ENCODE measurements at places on chromosomes 3 and 15. TPM values are rescaled to one million over a fixed set of nuclear protein-coding genes. Genes with fewer than 3 reads are reported as not detected.

- H3K27me3 ChIP-seq = no peaks in the 10 kb centered on the region
- H3K4me1 ChIP-seq = peaks cover 39% of the 10 kb centered on the region
- no peak overlapping the region for H3K27ac ChIP-seq
- peak; percentile 63 for DNase-seq
Observed at GRCh38 chr3:50620820-50621219, 3.9 kb downstream of the MAPKAPK3 start.

GRCh38 chr3:107676469-107677309, 153.9 kb downstream of the BBX start:
- no peaks in the 10 kb centered on the region for H3K36me3 ChIP-seq
- H3K4me3 ChIP-seq = no peak overlapping the region

GRCh38 chr3:133881939-133882825, 13.5 kb downstream of the RAB6B start:
- DNase-seq = peak; percentile 10
- no peak overlapping the region for H3K27ac ChIP-seq
- H3K4me3 ChIP-seq = no peak overlapping the region
- H3K4me1 ChIP-seq = no peaks in the 10 kb centered on the region
- H3K27me3 ChIP-seq = no peaks in the 10 kb centered on the region

ACKR4 gene
- total RNA-seq = 25.0 TPM

- peak; percentile 28 for DNase-seq
- H3K27ac ChIP-seq = no peak overlapping the region
- no peaks in the 10 kb centered on the region for H3K36me3 ChIP-seq
- no peaks in the 10 kb centered on the region for H3K27me3 ChIP-seq
- H3K4me1 ChIP-seq = no peaks in the 10 kb centered on the region
- no peak overlapping the region for H3K4me3 ChIP-seq
Observed at GRCh38 chr3:33883951-33884561, 85.6 kb downstream of the PDCD6IP start.

GRCh38 chr3:172437713-172438112, 10.5 kb downstream of the GHSR start:
- H3K4me1 ChIP-seq = no peaks in the 10 kb centered on the region
- H3K36me3 ChIP-seq = no peaks in the 10 kb centered on the region
- H3K27ac ChIP-seq = no peak overlapping the region
- no peak overlapping the region for H3K4me3 ChIP-seq
- peaks cover 49% of the 10 kb centered on the region for H3K27me3 ChIP-seq

GRCh38 chr3:116070061-116070460, 375.2 kb downstream of the LSAMP start:
- DNase-seq = no peak
- H3K27ac ChIP-seq = no peak overlapping the region
- no peaks in the 10 kb centered on the region for H3K27me3 ChIP-seq
- H3K4me3 ChIP-seq = no peak overlapping the region
- no peaks in the 10 kb centered on the region for H3K4me1 ChIP-seq

DUOXA2 gene
- total RNA-seq = not detected

DNA sequence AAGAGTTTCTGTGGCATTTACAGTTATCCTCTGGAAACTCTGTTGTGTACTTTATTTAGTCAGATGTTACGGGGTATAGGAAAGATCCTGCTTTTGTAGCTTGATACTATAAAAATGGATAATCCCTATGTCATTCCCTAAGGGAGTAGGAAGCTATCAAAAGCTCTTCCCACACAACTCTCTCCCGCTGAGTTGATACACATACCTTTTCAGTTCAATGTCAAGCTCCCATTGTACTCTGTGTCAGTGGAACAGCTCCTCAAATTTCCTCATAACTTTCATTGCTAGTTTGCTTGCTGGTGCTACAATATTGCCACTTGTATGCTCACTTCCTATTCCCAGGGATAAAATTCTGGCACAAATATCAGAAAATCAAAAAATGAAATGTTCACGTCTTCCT, 893.3 kb upstream of the GBE1 start:
- H3K4me3 ChIP-seq = no peak overlapping the region
- no peak for DNase-seq
- H3K27ac ChIP-seq = no peak overlapping the region
- no peaks in the 10 kb centered on the region for H3K27me3 ChIP-seq
- H3K36me3 ChIP-seq = no peaks in the 10 kb centered on the region

MFGE8 gene
- 355 TPM for total RNA-seq

DNA sequence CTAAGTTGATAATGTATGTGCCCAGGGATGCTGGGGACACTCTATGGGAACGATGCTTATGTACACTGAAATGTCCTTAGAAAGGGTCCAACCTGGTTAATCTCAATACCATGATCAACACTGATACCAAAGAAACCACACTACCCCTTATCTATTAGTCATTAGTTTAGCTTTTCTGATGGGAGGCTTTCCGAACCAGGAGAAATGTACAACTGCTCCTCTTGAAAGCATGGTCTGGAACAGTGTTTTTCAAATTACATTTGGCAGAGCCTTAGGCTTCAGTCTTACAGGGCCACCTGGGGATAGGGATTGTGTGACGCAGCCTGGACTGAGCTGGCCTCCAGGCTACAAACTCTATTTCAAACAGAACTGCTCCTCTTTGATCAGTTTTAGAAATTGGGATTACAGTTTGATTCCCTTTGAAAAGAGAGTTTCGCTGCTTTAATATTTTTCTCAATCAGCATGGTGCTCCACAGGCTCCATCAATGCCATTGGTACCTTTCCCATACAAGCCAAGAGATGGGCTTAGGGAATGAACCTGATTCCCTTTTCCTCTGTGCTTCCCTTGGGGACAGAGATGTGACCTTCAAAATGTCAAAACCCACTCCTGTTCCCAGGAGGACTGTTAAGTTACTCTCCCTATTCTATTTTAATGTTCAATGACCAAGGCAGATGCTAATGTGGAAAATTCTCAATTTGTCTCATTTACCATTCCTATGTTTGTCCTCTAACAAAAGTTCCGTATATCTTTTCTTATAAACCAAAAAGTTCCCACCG, 296.0 kb upstream of the ADAMTS9 start:
- no peak overlapping the region for H3K27ac ChIP-seq
- DNase-seq = no peak
- no peaks in the 10 kb centered on the region for H3K36me3 ChIP-seq

XCR1 gene
- not detected for total RNA-seq

- no peak overlapping the region for H3K27ac ChIP-seq
- H3K36me3 ChIP-seq = no peaks in the 10 kb centered on the region
- DNase-seq = peak; percentile 31
- H3K4me3 ChIP-seq = no peak overlapping the region
Observed at GRCh38 chr3:135516143-135516542, 449.4 kb upstream of the PPP2R3A start.

GRCh38 chr3:15009167-15009566, 55.9 kb downstream of the MRPS25 start:
- H3K36me3 ChIP-seq = peaks cover 8% of the 10 kb centered on the region
- no peak overlapping the region for H3K27ac ChIP-seq
- H3K4me3 ChIP-seq = no peak overlapping the region
- H3K4me1 ChIP-seq = peaks cover 12% of the 10 kb centered on the region
- H3K27me3 ChIP-seq = no peaks in the 10 kb centered on the region

DNA sequence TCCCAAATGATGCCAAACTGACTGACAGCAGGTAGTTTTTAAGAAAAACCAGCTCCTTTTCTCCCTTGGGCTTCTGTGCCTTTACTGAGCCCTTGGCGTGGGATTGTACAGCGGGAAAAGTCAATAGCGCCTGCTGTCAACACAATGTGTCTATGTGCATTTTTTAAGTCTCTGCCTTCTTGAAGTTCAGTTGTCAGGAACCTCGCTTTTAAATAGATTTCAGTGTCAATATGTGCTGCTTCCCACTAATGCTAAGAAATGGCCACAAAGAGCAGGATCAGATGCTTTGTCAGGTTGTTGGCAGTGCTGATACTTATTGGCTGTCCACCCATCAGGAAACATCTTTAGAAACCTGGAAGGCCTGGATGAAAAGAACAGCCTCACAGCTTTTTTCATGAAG, 424.4 kb downstream of the C3orf38 start:
- no peak overlapping the region for H3K4me3 ChIP-seq
- H3K4me1 ChIP-seq = no peaks in the 10 kb centered on the region
- H3K27me3 ChIP-seq = no peaks in the 10 kb centered on the region
- no peak overlapping the region for H3K27ac ChIP-seq

ACP3 gene
- total RNA-seq = 0.51 TPM

DNA sequence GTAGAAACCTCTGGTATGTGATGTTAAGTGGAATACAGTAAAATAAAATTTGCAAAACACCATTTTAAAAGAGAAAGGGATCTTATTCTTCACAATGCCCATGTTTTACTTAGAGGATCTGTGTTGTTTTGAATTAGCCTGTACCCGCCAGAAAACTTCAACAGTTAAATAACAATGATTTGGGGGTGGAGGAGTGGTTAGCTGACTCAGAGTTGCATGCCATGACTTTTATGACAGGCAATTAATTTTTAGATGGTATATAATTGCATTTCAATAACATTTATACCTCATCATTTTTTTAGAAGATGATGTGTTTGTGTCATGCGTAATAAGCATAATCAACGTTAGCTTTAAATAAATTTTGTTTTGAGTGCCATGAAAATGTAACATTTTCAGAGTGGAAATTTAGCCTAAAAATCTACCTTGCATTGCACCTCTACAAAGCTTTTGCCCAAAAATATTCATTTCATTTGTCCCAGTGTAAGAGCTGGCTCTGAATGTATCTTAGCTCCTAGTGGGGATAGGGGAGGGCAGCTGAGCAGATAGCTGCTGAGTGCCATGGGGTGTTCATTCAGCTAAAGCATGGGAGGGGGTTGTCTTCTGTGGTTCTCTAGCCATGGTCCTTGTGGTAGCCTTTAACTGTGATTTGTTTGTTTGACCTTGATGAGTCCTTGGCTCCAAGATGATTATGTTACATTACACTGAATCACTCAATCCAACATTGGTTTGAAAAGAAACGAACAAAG, 379.8 kb downstream of the LPP start:
- H3K27ac ChIP-seq = peak overlapping the region; percentile 31
- peaks cover 58% of the 10 kb centered on the region for H3K4me1 ChIP-seq
- H3K36me3 ChIP-seq = peaks cover 2% of the 10 kb centered on the region

BTBD1 gene
- total RNA-seq = 121 TPM

- H3K27ac ChIP-seq = no peak overlapping the region
- DNase-seq = no peak
- H3K36me3 ChIP-seq = no peaks in the 10 kb centered on the region
- no peak overlapping the region for H3K4me3 ChIP-seq
- no peaks in the 10 kb centered on the region for H3K27me3 ChIP-seq
- no peaks in the 10 kb centered on the region for H3K4me1 ChIP-seq
Observed at GRCh38 chr3:72724070-72724469, 124.2 kb downstream of the SHQ1 start.

DNA sequence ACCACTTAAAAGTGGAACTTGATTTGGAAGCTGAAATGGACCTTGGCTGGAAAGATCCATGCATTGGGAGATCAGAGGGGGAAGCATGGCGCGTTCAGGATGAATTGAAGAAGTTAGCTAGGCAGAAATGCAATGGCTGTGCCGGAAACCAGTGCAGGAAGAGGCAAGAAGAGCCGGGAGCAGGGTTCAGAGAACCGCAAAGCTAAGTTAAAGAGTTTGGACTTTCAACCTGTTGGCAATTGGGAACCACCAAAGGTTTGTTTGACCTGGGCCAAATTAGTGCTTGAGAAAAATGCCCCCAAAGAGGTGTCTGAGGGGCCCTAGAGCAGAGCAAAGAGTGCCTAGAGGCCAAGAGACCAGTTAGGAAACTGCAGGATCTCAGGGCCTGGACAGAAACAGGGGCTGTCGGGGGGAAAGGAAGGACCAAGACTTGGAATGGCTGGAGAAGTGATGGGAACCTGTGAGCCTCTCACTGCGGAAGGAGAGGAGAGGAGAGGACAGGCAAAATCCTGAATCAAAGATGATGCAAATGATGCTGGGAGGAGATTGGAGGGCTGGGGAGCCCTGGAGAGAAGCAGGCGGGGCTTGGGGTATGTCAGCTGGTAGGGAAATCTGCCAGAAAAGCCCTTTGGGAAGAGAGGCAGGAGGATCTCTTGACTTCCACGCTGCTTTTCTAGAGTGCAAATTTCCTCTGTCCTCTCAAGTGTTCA, 49.3 kb downstream of the FAM174B start:
- no peak overlapping the region for H3K4me3 ChIP-seq
- H3K4me1 ChIP-seq = no peaks in the 10 kb centered on the region
- H3K27ac ChIP-seq = no peak overlapping the region
- no peaks in the 10 kb centered on the region for H3K36me3 ChIP-seq
- no peaks in the 10 kb centered on the region for H3K27me3 ChIP-seq

GRCh38 chr3:149736175-149736952, 15.9 kb downstream of the COMMD2 start:
- peak; percentile 47 for DNase-seq
- no peaks in the 10 kb centered on the region for H3K27me3 ChIP-seq
- H3K27ac ChIP-seq = peak overlapping the region; percentile 26
- no peak overlapping the region for H3K4me3 ChIP-seq

GRCh38 chr3:144770915-144771351, 799.3 kb downstream of the DIPK2A start:
- no peaks in the 10 kb centered on the region for H3K36me3 ChIP-seq

GRCh38 chr3:175601521-175601920, 742.4 kb downstream of the NAALADL2 start:
- H3K36me3 ChIP-seq = no peaks in the 10 kb centered on the region
- no peaks in the 10 kb centered on the region for H3K27me3 ChIP-seq
- no peak overlapping the region for H3K4me3 ChIP-seq
- no peak overlapping the region for H3K27ac ChIP-seq
- DNase-seq = no peak

- no peak overlapping the region for H3K27ac ChIP-seq
- peaks cover 39% of the 10 kb centered on the region for H3K4me1 ChIP-seq
- no peaks in the 10 kb centered on the region for H3K27me3 ChIP-seq
Observed at GRCh38 chr3:107218864-107219269, 158.4 kb upstream of the CCDC54 start.

DNA sequence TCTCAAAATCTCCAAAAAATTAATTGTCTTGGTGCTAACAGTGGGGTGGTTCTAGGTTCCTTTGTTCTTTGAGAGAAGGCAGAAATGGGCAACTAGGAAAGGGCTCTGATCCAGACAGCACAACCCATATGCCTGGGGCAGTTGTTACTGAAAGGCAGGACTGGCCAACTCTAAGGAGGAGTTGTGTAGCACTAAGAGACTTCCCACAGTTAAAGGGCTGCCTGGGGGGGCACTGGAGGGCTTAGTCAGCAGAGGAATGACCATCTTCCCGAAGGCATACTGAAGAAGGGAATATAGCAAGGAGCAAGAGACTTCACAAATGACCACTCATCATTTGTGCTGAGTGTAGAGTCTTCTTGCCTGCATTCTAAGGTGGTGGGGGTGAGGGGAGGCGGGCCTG, 15.8 kb downstream of the ILDR1 start:
- no peak for DNase-seq
- no peak overlapping the region for H3K27ac ChIP-seq
- H3K27me3 ChIP-seq = no peaks in the 10 kb centered on the region
- H3K4me3 ChIP-seq = no peak overlapping the region
- no peaks in the 10 kb centered on the region for H3K36me3 ChIP-seq

GRCh38 chr15:88741046-88741445, 62.2 kb upstream of the ACAN start:
- H3K27me3 ChIP-seq = peaks cover 63% of the 10 kb centered on the region
- H3K4me3 ChIP-seq = no peak overlapping the region
- H3K36me3 ChIP-seq = no peaks in the 10 kb centered on the region
- DNase-seq = no peak
- H3K4me1 ChIP-seq = peaks cover 13% of the 10 kb centered on the region

- H3K4me3 ChIP-seq = peak overlapping the region; percentile 28
- no peaks in the 10 kb centered on the region for H3K27me3 ChIP-seq
- peaks cover 13% of the 10 kb centered on the region for H3K4me1 ChIP-seq
- H3K36me3 ChIP-seq = no peaks in the 10 kb centered on the region
- H3K27ac ChIP-seq = no peak overlapping the region
- peak; percentile 14 for DNase-seq
Observed at GRCh38 chr3:173799060-173799816, 401.7 kb downstream of the NLGN1 start.

WDR72 gene
- total RNA-seq = not detected
